ENCODE measurements at places on chromosomes 2 and 18. TPM values are rescaled to one million over a fixed set of nuclear protein-coding genes. Genes with fewer than 3 reads are reported as not detected.

KIF1A gene
- 24.9 TPM for total RNA-seq

SERPINB12 gene
- not detected for total RNA-seq

STAT4 gene
- total RNA-seq, result not detected

ARL5A gene
- 90.8 TPM for total RNA-seq

MAPRE2 gene
- 17.2 TPM for total RNA-seq

POTEJ gene
- not detected for total RNA-seq

IMPACT gene
- 32.1 TPM for total RNA-seq

MSTN gene
- not detected for total RNA-seq

DYNC2LI1 gene
- total RNA-seq, result 27.8 TPM

ANKZF1 gene
- total RNA-seq, result 14.2 TPM

GNAL gene
- 0.12 TPM for total RNA-seq

MALL gene
- 1.5 TPM for total RNA-seq

IL36A gene
- not detected for total RNA-seq

REG1B gene
- total RNA-seq, result not detected

WDR35 gene
- total RNA-seq, result 22.8 TPM

CNOT9 gene
- 85.2 TPM for total RNA-seq

SRBD1 gene
- total RNA-seq, result 5.6 TPM

SCRN3 gene
- total RNA-seq, result 7.4 TPM

SOX11 gene
- not detected for total RNA-seq

UGT1A9 gene
- total RNA-seq, result not detected

MROH2A gene
- total RNA-seq, result not detected

RAD51AP2 gene
- not detected for total RNA-seq

RFTN2 gene
- total RNA-seq, result not detected

DLGAP1 gene
- 17.3 TPM for total RNA-seq

STK36 gene
- total RNA-seq, result 14.4 TPM

Data from G401 (cell line).